ENCODE measurements at places on chromosomes 5 and 9.

GRCh38 chr5:129991780-129992179, 87.5 kb downstream of the CHSY3 start:
- DNase-seq = no peak

- DNase-seq = peak; percentile 85
Measured at GRCh38 chr9:89440548-89440947, 57.4 kb downstream of the SEMA4D start.

DNA sequence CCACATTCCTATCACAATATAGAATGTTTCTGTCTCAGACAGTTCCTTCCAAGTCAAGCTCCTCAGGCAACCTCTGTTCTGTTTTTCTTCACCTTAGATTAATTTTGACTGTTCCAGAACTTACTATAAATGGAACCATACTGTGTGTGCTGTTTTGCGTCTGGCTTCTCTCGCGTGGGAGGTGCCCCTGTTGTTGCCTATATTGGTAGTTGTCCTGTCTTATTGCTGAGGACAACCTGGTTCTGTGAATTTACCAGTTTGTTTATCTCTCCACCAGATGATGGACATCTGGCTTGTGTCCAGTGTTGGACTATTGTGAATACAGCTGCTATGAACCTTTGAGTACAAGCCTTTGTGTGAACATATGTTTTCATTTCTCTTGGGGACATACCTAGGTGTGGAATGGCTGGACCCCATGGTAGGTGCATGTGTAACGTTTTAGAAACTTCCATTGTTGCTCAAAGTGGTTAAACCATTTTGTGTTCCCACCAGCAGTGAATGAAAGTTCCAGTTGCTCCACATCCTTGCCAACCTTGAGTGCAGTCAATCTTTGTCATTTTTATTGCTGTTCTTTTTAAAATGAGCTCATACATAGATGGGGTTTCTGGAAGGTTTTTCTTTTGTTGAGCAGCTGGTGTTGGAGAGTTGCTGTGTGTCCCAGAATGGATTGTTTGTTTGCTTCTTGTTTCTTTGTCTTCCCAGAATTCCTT, 18.1 kb downstream of the HMCN2 start:
- DNase-seq = no peak

- DNase-seq = no peak
Measured at GRCh38 chr5:172207511-172207910, 13.5 kb downstream of the EFCAB9 start.

DNA sequence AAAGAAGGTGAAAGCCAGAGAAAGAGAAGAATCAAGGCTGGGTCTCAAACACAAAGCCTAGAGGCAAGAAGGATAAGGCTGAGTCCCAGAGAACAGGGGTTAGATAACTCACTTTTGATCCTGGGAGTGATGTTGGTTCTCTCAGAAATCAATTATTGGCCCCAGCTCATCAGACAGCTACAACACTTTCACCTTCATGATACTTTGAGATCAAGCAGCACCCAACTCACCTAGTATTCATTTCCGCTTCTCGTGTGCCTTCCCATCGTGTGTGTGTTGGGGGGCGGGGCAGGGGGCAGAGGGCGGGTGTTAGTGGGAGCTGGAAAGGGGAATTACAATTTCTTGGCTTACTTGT, 92.2 kb upstream of the RAD23B start:
- DNase-seq = no peak

- DNase-seq = no peak
Measured at GRCh38 chr5:107464416-107464815, 206.3 kb downstream of the EFNA5 start.

DNA sequence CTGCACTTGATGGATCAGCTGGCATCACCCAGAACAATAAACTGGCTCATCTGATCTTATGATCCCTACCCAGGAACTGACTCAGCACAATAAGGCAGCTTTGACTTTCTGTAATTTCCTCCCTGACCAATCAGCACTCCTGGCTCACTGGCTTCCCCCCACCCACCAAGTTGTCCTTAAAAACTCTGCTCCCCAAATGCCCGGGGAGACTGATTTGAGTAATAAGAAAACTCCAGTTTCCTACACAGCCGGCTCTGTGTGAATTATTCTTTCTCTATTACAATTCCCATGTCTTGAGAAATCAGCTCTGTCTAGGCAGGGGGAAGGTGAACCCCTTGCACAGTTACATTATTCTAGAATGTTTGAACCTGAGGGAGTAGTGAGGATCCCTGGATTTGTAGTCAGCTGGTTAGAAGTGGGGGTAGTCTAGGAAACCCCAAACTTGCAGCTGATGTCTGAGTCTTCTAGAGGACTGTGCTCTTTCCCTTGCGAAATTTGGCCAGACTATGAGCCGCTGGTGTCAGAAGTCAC, 111.7 kb upstream of the NEK6 start:
- peak; percentile 39 for DNase-seq

DNA sequence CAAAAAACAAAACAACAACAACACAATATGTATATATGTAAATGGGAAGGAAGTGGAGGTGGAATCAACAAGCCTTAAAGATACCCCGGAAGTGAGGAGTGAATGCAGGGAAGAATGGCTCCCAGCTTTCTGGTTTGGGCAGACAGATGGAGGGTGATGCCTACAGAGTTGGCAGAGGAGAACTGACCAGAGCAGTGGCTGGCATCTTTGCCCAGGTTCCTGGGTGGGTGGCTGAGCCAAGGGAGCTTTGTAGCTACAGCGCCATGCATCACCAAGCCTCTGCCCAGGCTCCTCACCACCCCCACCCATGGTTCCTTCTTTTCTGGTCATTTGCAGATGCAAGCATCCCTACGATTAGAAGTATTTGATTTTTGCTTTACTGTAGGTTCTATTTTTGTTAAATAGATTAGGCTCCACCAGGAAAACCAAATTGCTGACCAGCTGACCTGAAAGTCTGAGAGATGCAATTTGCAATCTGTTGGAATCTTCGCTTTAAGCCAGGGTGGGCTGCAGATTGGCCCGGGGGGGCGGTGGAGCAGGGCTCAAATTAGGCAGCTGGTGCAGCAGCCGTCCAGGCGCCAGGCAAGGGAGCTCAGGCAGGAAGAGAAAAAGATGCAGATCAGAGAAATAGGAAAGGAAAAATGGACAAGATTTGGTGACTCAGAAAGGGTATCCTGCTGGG, 163.3 kb upstream of the TBC1D2 start:
- DNase-seq = no peak

- DNase-seq = peak; percentile 48
Measured at GRCh38 chr5:130541617-130542221, 623.3 kb downstream of the HINT1 start.

- DNase-seq = no peak
Measured at GRCh38 chr5:62182802-62183201, 123.2 kb upstream of the KIF2A start.

DNA sequence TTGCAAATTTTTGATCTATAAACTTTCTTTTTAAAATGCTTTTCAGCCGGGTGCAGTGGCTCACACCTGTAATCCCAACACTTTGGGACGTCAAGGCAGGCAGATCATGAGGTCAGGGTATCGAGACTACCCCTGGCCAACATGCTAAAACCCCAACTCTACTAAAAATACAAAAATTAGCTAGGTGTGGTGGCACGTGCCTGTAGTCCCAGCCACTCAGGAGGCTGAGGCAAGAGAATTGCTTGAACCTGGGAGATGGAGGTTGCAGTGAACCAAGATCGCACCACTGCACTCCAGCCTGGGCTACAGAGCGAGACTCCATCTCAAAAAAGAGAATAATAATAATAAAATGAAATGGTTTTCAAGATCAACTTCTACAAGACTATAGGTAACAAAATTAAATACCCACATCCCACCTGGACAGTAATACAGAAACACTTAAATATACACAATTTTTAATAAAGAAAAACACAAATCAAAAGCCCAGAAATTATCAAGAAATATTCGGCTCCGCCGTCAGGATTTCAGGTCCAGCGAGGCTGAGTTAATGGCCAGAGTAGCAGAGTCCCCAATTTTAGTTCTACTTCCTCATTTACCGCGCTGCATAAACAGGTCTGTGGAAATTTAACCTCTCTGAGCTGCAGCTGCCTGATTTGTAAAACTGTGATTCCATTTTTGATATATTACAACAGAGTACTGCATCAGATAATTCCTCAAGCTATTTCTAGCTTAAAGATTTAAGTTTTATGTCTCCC, 4.0 kb downstream of the TUT7 start:
- peak; percentile 64 for DNase-seq

- peak; percentile 72 for DNase-seq
Measured at GRCh38 chr5:94793113-94793815, 174.8 kb downstream of the SLF1 start.

GRCh38 chr9:120310035-120310434, 269.9 kb downstream of the CDK5RAP2 start:
- DNase-seq = peak; percentile 8

DNA sequence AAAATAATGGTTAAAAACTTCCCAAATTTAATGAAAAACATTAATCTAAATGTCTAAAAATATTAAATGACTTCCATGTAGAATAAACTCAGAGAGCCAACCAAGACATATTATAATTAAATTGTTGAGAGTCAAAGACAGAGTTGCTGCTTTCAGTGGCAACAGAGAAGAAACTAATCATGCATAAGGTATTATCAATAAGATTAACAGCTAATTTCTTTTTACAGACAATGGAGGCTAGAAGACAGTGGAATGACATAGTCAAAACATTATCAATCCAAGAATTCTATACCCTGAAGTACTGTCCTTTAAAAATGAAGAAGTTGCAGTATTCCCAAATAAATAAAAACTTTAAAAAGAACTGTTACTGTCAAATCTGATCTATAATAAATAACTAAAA, 268.7 kb downstream of the IRX2 start:
- no peak for DNase-seq

- DNase-seq = no peak
Measured at GRCh38 chr5:103598997-103599566, 36.5 kb upstream of the NUDT12 start.

DNA sequence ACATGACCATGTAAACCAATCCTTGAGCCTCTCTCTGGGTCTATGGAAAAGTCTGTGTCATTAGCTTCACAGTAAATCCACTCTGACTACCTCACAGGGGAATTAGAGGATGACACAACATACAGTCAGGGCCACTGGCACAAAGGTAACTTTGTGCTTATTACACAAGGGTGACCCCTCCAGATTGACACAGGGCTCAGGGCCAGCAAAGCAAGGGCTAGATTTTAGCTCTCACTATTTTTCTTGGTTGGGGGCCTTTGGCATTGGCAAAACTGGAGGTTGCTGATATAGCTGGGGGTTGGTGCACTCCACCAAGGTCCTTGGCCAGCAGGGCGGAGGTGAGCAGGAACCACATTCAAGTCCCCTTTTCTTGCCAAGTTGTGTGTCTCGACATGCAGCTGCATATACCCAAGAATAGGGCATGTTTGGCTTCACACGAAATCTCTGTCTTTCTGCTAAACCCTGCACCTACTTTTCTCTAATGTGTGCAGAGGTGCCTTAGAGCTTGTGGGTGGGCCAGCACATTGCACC, 15.2 kb upstream of the OSMR start:
- DNase-seq = no peak

DNA sequence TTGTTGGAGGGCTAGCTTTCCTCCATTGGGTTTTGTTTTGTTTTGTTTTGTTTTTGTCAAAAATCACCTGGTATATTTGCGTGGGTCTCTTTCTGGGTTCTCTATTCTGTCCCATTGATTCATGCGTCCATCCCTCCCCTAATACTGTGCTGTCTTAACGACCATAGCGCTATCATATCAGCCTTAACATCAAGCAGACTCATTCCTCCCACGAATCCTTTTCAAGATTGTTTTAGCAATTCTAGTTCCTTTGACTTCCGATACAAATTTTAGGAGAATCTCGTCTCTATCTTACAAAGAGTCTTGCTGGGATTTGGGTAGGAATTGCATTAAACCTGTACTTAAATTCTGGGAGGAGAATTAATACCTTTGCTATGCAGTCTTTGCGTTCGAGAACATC, 31.1 kb upstream of the RNF130 start:
- DNase-seq = no peak

DNA sequence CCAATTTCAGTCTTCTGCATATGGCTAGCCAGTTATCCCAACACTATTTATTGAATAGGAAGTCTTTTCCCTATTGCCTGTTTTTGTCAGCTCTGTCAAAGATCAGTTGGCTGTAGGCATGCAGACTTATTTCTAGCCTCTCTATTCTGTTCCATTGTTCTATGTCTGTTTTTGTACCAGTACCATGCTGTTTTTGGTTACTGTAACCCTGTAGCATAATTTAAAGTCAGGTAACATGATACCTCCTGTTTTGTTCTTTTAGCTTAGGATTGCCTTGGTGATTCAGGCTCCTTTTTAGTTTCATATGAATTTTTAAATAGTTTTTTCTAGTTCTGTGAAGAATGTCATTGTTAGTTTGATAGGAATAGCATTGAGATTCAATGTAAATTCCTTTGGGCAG, 104.9 kb upstream of the SLCO6A1 start:
- no peak for DNase-seq

GRCh38 chr9:133323991-133324703, 11.8 kb downstream of the SURF6 start:
- no peak for DNase-seq

GRCh38 chr5:110109667-110110066, 419.9 kb downstream of the MAN2A1 start:
- DNase-seq = no peak

DNA sequence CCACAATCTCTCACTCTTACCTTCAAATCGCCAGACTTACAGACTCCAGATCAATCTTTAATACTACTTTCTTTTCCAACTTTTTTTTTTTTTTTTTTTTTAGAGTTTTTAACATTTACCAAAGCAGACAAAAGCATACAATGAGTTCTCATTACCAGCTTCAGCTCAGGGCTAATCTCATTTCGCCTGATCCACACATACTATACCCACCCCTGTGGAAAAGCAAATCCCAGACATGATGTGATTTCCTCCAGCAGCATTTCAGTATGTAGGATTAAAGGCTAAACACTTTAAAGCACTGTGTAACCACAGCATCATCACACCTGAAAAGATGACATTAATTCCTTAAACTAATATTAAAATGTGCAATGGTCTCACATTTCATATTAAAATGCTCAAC, 138.8 kb upstream of the RETREG1 start:
- DNase-seq = no peak

DNA sequence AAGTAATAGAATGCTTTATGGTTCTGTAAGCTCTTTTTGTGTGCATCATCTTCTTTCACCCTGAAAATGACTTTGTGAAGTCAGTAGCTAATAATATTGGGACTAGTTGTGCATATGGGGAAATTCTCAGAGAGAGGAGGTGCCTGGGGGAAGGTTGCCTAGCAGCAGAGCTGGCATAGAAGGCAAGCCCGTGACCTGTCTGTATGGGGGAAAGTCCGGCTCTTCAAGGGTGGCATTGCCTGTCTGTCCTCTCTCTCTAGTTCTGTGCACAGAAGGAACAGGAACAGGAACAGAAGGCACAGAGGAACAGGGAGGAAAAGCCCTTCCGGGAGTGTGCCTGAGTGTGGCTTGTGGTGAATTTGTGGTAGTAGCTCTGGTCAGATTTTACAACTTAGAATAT, 33.1 kb downstream of the SH3GL2 start:
- no peak for DNase-seq

- no peak for DNase-seq
Measured at GRCh38 chr5:96176022-96176421, 214.4 kb upstream of the ELL2 start.

- DNase-seq = no peak
Measured at GRCh38 chr5:62707131-62707530, 128.5 kb downstream of the LRRC70 start.
